ENCODE measurements at places on chromosomes 1 and 21.

DNA sequence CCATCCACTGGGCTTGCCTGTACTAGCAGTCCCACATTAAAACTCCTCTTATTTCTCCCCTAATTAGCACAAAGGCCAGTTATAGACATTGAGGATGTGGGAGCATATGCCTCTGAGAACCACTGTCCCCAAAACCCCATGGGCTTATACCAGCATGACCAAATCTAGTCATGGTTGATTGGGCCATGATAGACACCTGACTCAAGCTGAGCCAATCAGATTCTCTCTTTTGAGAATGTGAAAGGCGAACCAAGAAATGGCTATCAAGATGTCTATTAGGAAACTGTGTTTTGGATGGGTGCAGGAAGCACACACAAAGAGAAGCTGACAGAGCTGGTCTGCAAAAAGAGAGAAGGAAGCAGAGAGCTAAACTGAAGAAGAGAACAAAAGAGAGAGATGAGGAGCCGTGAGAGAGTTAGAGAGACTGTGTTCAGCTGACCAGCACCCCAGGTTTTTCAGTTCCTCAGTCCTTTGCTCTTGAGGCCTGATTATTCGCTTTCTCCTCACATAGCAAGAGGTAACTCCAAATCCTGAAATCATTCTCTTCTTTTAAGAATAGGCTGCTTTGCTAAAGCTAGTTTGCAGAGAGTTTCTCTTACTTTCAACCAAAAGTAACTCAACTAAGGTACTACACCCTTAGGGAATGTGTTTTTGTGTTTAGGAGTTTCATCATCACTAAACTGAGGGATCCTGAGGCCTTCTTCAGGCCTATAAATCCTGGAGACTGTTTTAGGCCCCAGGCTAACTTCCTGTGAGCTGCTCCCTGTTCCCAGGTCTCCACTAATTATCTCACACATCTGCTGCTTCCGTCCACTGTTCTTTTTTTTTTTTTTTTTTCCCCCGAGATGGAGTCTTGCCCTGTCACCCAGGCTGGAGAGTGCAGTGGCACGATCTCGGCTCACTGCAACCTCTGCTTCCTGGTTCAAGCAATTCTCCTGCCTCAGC, 7.9 kb upstream of the TIPRL start:
- no peak for DNase-seq

DNA sequence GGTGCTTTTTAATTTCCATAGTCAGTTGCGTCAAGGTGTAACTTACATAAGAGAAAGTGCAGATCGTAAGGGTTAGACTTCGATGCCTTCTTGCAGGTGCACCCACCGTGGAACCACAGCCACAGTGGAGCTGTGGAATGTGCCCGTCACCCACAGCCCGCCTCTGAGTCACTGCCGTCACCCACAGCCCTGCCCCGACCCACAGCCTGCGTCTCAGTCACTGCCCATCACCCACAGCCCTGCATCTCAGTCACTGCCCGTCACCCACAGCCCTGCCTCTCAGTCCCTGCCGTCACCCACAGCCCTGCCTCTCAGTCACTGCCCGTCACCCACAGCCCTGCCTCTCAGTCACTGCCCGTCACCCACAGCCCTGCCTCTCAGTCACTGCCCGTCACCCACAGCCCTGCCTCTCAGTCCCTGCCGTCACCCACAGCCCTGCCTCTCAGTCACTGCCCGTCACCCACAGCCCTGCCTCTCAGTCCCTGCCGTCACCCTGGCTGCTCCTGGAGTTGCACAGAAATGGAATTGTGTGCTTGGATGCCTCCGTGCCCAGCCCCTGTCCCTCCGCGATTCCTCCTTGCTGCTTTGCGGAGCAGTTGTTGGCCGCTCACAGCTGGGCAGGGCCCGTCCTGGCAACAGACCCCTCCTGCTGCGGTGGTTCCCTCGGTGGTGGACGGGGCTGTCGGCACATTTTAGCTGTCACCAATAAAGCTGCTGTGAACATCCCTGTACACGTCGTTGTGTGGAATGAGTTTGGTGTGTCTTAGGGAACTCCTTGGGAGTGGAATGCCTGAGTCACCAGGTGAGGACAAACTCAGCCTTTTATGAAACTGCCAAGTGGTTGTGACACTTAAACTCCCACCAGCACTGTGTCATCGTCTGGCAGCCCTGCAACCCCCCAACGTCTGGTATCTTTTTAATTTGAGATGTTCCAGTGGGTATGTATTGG, 44.9 kb upstream of the COL6A2 start:
- DNase-seq, result no peak

GRCh38 chr1:195604287-195604686, 1004.0 kb downstream of the KCNT2 start:
- DNase-seq, result no peak

GRCh38 chr1:235075777-235076308, 52.8 kb downstream of the TOMM20 start:
- no peak for DNase-seq

DNA sequence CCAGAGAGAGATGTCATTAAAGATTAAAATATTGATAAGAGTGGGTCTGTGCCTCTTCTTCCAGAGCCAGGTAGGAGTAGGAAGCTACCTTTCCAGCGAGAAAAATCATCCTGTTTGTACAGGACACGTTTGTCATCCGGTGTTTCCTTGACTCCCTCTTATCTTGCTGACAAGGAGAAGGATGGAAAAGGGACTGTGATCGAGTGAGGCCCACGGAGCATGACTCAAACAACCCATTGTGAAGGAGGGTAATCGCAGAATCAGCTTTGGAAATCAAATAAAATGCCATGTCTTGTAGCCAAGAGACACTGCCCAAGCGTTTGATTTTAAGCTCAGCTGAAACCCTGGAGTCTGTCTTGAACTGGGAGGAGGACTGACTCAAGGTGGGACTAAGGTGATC, 97.7 kb downstream of the IGSF21 start:
- DNase-seq, result no peak

DNA sequence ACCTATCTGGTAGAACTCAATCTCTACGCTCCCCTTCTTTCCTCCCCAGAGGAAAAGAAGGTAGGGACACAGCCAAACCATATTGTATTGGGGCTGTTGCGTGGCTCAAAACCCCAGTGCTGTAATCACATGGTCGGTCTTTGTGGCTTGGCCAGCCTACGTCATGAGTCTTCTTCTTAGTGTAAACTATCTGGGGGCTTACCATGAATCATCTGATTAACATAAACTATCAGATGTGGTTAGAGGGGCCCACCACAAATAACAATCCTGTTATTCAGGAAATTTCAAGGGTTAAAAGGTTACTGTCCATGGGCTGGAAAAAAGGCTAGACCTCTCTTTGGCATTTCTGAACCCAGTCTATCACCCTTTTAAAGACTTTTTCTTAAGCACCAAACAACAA, 49.5 kb upstream of the GPR52 start:
- DNase-seq, result no peak

DNA sequence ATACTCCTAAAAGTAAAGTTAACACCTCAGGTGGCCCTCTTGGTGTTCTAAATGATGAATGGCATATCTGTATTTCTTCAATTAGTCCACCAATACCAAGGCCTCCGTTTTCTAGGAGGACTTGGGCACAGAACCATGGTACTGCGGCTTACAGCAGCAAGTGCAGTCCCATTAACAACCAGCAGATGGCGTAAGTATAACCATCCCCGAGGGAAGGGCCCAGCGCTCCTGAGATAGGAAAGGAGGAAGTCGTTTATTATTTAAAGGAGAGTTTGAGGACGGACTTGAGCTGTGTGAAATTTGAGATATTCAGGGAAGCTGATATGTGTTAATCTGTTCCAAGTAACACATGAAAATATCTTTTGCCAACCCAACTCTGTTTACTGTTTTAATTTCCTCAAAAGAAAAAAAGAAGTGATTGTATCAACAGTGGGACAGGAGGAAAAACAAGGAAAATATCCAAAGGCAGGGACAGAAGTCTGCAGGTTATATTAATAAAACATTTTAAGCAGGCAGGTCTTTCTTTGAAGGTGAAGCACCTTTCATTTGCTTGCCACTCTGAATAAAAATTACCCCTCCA, 37.7 kb upstream of the KCNJ15 start:
- peak; percentile 29 for DNase-seq
